Activated CD4-positive, CD25-positive, alpha-beta regulatory T cell (primary cell): ENCODE measurements at places on chromosomes 16 and 17.

GRCh38 chr16:21625026-21625425, 25.6 kb downstream of the METTL9 start:
- no peak for DNase-seq

GRCh38 chr16:49000594-49000993, 281.0 kb downstream of the CBLN1 start:
- DNase-seq = no peak

- no peak for DNase-seq
These were observed 95.1 kb downstream of the XYLT1 start for GRCh38 chr16:17375461-17376304.

- DNase-seq = no peak
These were observed 87.6 kb downstream of the SPACA3 start for GRCh38 chr17:33079201-33079600.

- peak; percentile 60 for DNase-seq
These were observed at the start of gene TMC6 for GRCh38 chr17:78128551-78129350. TSS of gene TMC6 (minus strand) at chr17:78128755. CDS start at chr17:78126832, 1,923 bp downstream.
